ENCODE measurements at places on chromosomes 5 and 9.

DNA sequence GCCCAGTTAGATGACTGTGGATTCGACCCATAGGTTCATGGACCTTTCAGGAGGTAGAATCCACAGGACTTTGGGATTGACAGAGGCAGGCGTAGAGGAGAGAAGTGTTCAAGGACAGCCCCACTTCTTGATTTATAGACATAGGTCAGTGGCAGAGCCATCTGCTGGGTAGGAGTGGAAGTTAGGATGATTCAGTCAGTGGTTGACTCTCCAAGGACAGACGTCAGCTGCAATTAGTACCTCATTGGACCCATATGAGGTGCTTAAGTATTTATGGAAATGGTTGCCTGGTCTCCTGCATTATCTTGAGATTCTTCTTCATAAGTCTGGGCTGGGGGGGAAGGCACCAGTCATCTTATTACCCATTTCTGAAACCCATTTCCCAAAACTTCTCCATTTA, 70.9 kb downstream of the SH3RF2 start:
- ATAC-seq = peak; percentile 64

- no peak for ATAC-seq
Measured at GRCh38 chr5:160749682-160750081, 102.3 kb downstream of the ATP10B start.

DNA sequence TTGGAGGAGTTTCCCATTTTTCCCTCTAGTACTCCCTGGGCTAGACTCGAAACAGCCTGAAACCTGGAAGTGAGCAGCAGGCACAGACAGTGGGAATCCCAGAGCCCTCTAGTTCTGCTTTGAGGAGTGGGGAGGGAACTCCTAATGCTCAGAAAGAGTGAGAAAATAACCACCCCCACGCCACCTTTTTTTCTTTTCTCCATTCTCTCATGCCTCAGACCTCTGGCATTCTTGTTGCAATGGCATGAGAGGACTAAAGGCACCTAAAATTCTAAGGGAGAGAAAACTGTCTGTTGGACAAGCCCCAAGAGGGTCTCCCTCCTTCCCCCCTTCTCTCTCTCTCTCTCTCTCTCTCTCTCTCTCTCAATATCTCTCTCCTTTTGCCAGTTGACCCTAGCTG, 15.1 kb upstream of the IRF1 start:
- ATAC-seq = no peak

- ATAC-seq = no peak
Measured at GRCh38 chr9:81626511-81626910, 62.8 kb downstream of the TLE1 start.

- ATAC-seq = no peak
Measured at GRCh38 chr5:79636981-79637733, 24.9 kb downstream of the TENT2 start.

GRCh38 chr5:170545811-170546210, 42.0 kb downstream of the KCNIP1 start:
- no peak for ATAC-seq

- no peak for ATAC-seq
Measured at GRCh38 chr5:68389618-68390017, 174.1 kb downstream of the PIK3R1 start.

DNA sequence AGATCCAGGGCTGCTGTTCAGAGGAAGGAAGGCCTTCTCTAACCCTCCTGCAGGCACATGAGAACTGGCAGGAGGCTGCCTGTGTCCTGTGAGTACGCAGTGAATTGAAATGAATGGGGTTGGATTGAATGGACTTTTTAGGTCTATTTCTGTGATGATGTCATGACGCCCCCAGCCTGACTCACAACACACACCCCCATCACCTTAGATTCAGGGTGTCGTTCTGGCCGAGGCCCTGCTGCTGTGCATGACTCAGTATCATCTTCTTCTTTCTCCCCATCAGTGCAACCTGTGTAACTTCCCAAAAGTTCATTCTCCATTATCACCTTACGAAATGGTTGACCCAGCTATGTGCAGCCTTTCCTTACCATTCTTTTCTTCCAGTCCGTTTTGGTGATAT, 5.4 kb downstream of the PCAT7 start:
- no peak for ATAC-seq

GRCh38 chr5:30928956-30929355, 264.5 kb upstream of the CDH6 start:
- ATAC-seq = no peak

DNA sequence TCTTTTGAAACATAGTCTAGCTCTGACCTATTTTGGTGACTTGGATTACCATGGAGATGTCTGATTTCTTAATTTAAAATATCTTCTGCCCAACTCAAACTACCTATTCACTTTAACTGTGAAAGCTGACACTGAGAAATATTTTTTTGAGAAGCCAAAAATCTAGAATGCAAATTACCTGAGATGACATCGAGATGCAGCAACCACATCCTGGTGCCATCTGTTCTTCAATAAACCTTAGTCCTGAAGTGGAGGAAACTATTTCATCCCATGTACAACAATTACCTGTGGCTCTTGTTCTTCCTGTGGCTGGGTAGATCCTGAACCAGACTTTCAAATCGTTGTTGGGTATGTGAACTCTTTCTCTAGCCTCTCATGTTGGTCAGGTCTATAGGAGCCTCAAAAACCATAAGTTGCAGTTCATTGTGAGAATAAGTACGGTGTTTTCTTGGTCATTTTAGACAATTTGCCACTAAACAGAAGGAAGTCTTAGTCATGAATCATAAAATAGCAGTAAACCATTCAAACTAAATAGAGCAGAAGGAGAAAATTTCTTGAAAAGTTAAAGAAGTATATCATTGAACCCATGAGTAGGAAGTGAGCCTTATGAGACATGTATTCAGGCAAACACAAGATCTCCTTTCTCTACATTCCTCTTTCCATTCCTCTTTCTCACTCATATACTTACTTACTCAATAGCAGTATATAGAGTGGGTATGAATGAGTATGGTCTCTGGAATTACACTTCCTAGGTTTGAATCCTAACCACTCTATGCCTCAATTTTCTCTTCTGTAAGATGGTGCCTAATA, 176.0 kb downstream of the HMHB1 start:
- no peak for ATAC-seq

DNA sequence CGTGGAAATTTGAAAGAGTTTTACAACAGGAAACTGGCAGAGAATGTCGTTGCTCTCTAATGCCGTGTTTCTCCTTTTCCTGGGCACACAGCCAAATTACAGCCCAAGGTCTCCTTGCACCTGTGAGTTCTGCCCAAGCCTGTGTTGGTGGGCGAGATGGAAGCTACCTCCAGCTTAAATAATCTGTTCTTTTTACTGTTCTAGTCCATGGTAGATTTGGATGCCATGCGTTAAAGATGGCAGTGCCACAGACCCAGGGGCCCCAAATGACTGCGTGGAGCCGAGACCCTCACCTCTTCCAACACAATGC, 92.6 kb upstream of the IRX4 start:
- no peak for ATAC-seq

GRCh38 chr5:98774192-98775033, 950 bp downstream of the RGMB start:
- peak; percentile 4 for ATAC-seq

- peak; percentile 80 for ATAC-seq
Measured at GRCh38 chr5:159915904-159916840, at the start of gene ADRA1B. TSS of gene ADRA1B (plus strand) at chr5:159916482. CDS start at chr5:159916906, 424 bp downstream.

DNA sequence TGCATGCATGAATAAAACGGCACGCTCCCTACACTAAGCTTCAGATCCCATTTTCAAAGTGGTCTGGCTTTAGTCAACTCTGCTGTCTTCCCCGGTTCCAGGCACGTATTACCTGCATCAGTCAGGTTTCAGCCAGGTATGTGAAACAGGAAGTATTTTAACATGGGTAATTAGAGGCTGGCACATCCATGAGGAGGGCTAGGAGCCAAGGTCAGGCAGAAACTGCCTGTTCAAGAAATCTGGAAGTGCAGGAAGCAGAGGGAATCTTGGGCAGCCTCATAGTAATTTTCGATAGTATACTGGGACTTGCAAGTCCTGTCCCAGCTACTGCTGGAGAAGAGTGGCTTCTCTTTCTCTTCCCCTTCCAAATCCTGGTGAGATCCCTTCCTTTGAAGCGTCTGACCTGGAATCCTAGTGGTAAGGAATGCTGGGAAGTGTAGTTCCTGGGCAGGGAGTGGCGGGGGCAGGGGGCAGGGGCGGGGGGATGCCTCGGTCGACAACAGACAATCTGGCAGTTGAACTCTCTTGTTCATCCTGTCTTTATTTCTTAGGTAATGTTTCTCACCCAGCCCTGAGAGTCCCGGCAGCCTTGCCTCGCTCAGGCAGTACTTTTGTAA, 403.1 kb downstream of the TLE4 start:
- ATAC-seq = no peak

GRCh38 chr5:178234750-178235587, 2.4 kb upstream of the PHYKPL start:
- peak; percentile 54 for ATAC-seq

DNA sequence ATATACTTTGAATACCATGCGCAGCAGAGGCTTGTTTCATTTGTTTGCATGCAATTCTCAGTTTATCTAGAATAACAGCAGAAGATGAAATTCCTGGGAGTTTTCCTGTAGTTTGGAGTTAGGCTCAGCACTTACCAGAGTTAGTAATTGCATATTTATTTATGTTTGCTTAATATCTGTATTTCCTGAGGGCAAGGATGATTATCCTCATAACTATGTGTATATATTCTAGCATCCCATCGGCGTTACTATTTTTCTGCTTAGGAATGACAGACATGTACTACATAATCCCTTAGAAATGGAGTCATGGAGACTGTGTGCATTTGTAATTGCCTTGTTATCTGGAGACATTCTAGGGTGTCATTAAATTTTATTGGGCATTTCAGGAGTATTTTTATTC, 1184.8 kb downstream of the DTWD2 start:
- ATAC-seq = no peak

DNA sequence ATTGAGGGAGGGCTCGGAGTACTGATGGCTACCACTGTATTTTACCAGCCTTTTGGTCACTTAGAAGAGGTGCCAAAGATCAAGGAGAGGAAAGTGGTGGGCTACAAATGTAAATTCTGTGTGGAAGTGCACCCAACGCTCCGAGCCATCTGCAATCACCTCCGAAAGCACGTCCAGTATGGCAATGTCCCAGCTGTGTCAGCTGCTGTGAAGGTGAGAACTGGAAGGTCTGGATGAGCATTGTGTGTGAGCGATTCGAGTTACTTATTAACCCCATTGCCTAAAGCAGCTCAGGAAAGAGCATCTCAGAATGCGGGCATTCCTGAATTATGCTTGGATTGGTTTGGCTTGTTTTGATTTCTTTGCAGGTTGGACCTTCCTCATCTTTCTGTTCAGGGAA, 67.5 kb downstream of the ZNF462 start:
- ATAC-seq = no peak

- no peak for ATAC-seq
Measured at GRCh38 chr9:135345775-135346433, 133.7 kb upstream of the PPP1R26 start.

DNA sequence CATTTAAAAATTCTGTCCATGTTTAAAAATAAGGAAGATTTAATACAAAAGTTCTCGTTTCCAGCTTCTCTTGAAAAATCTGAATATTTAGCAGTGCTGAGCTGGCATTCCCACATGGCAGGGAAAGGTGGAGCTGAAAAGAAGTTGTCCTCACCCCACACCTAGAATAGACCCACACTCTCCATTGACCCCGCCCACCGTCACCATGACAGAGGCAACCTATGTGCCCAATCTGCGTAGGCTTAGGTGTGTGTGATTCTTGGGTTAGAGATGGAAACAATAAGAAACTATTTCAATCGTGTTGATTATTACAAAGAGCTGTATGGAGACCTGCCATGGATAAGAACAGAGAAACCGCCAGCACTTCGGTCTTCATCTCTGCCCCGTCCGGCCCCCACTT, 8.9 kb upstream of the STK32A start:
- no peak for ATAC-seq

- no peak for ATAC-seq
Measured at GRCh38 chr9:74772121-74772520, 115.6 kb downstream of the TRPM6 start.

GRCh38 chr9:4541856-4542255, 51.6 kb downstream of the SLC1A1 start:
- ATAC-seq = no peak

GRCh38 chr9:125415583-125416460, 154.2 kb downstream of the GAPVD1 start:
- no peak for ATAC-seq

GRCh38 chr5:149635394-149635793, 54.1 kb downstream of the ARHGEF37 start:
- ATAC-seq = no peak

- ATAC-seq = no peak
Measured at GRCh38 chr9:22009506-22009867, 382 bp upstream of the CDKN2B start.

GRCh38 chr5:164475339-164475977, 970.0 kb downstream of the MAT2B start:
- peak; percentile 90 for ATAC-seq

DNA sequence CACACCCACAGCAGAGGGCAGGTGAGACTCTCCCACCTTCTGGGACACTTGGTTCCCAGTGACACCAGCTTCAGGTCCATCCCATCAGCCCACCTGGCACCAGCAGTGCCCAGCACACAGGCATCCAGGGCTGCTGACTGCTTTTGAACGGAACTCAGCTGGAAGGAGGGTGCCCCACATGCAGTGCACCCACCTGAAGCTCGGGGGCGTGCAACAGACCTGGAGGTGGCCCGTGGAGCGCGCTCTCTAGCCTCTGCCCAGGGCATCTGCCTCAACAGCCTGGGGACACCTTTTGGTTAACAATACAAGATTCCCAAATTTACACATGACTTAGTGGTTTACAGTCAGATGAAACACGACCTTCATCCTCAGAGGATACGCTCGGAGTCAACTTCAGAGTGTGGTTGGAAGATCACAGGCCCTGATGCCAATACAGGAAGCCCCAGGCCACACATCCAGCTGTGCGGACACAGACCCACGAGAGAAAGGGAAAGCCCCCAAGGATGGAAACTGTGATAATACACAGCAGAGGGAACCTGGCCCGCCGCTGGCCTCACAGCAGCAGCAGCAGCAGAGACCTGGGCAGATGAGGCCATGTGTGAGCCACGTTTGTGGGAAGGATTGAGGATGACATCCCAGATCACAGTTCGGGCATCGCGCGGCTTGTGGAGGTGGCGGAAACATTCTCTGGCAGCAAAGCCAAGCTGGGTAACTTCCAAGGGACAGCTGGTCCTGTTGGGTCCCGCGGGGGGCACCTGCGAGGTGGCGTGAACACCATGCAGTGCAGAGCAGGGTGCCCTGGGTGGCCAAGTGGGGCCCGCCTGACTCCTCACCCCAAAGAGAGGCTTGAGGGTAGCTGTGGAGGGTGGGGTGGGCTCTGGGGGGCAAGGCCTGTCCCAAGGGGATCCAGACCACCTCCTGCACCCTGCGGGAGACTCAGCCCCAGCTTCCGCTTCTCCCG, 64.0 kb downstream of the SECISBP2 start:
- ATAC-seq = no peak

DNA sequence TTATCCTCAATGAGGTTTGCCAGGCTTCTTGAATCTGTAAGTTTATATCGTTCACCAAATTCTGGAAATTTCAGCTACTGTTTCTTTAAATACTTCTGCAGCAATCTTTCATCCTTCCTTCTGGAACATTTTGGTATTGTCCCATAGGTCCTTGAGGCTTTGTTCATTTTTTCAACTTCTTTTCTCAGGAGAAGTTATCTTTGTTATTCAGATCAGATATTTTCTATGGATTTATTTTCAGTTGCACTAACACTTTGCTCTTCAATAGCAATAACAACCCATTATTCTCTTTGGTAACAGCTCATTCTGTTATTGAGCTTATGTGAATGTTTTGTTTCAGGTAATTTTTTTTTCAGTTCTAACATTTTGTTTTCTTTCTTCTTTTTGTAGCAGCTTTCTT, 13.5 kb downstream of the SNX2 start:
- ATAC-seq = no peak

Measured in SK-N-SH treated with all-trans-retinoic acid at 6 μM for 48 hours (cell line).